Hepatic stellate cell (primary cell): ENCODE measurements at places on chromosomes 4 and X.

- DNase-seq, result no peak
Measured at GRCh38 chr4:71609167-71609566, 174.7 kb downstream of the GC start.

- DNase-seq, result no peak
Measured at GRCh38 chrX:139691493-139691842, 16.5 kb downstream of the MCF2 start.

GRCh38 chrX:29541038-29541437 is 674.3 kb upstream of the MAGEB2 start:
- DNase-seq, result no peak

DNA sequence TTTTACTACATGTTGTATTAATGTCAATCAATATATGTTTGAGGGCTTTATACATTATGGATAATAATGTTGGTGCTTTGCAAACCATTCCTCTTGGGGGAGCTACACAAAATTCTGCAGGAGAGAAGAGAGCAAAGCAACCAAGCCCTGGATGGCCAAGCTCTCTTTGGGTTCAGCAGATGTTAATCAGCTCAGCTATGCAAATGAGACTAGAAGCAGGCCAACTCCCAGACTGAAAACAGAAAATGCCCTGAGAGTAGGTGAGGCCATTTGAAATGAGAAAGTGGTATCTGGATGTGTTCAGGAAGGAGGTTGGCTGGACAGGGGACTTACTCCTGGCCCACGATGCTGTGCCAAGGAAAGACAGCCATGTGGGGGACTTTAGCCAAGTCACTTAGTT is 387.0 kb downstream of the BCOR start:
- DNase-seq, result no peak

- no peak for DNase-seq
Measured at GRCh38 chr4:123526511-123526910, 129.9 kb downstream of the SPRY1 start.

DNA sequence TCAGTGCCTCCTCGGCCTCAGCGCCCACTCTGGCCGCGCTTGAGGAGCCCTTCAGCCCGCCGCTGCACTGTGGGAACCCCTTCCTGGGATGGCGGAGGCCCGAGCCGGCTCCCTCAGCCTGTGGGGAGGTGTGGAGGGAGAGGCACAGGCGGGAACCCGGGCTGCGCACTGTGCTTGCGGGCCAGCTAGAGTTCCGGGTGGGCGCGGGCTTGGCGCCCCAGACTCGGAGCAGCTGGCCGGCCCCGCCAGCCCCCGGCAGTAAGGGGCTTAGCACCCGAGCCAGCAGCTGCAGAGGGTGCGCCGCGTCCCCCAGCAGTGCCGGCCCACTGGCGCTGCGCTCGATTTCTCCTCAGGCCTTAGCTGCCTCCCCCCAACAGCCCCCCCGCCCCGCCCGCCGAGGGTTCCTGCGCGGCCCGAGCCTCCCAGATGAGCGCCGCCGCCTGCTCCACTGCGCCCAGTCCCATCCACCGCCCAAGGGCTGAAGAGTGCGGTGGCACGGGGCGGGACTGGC is 1137.0 kb downstream of the PCDH18 start:
- no peak for DNase-seq

- peak; percentile 77 for DNase-seq
Measured at GRCh38 chr4:86927843-86928395, 6.9 kb upstream of the AFF1 start.

DNA sequence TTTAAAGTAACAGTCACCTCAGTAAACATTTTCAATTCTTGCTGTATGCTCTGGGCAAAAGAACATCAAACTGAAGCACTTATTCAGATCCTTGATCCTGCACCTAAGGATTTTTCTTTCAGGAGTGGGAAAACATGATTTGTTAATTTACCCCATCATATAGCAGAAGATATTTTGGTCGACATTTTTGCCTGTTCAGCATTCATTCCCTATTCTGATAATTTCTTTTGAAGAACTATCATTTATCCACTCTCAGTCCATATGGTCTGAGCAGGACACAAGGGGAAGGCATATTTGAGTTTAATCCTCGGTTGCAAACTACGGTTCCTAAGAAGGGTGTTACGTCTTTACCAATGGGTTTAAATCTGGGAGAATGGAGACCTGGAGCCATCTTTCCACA is 1.2 kb upstream of the CLOCK start:
- DNase-seq, result no peak

DNA sequence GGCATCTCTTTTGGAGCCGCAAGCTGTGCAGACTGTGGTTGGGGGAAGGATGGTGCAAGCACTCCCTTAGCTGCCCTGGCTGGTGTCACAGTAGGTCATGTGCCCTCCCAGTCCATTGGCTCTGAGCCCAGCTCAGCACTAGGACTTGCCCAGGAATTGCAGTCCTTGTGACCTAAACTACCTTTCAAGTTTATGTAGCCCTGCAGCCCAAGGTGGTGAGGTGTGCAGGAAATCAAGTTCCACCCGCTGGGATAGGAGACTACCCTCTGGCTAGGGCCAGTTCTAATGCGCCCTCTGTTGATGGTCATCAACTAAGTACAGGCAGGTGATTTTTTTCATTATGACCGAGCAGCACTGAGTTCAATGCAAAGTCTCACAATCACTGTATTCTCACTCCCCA is 335.2 kb downstream of the UBE2NL start:
- no peak for DNase-seq

DNA sequence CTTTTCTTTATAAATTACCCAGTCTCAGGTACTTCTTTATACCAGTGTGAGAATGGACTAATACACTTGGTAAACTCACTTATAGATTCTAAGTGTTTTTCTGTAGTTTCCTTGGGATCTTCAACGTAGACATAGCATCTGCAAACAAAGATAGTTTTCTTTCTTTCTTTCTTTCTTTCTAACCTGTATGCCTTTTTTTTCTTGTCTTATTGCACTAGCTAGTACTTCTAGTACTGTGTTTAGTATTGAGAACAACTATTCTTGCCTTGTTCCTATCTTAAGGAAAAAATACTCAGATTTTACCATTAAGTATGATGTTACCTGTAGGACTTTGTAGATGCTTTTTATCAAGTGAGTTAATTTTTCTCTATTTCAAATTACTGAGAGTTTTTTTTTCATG is 102.2 kb downstream of the EDA start:
- DNase-seq, result no peak

DNA sequence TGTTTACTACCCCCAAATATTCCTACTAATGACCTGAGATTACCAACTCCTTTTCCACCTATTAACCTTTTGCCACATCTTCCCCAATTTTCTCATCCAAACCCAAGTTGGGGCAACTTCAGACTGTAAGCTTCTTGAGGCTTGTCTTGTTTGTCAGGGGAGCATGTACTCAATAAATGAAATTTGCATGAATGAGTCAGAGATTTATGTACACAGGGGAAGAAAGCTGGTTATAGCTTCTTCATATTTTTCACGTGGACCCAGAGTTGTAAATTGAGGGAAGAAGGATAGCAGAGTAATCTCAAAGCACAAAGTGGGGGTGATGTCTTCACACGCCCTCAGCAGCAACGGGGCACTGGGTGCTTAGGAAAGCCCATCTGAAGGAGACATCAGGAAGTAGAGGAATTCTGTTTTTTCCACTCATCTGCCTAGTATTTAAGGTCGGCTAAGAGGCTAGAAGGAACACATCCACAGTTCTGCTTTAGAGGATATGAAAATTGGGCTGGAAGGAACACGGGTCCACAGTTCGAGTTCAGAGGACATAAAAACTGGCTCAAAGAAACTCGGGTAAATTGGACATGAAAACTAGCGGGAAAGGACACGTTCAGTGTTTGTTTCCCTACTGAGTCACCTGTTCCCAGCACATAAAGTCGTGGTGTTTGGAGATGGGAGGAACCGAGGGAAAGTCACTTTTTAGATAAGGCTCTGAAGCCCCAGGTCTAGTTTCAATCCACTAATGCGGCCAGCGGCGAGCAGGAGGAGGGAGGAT is 696 bp upstream of the CA5B start:
- DNase-seq, result no peak

DNA sequence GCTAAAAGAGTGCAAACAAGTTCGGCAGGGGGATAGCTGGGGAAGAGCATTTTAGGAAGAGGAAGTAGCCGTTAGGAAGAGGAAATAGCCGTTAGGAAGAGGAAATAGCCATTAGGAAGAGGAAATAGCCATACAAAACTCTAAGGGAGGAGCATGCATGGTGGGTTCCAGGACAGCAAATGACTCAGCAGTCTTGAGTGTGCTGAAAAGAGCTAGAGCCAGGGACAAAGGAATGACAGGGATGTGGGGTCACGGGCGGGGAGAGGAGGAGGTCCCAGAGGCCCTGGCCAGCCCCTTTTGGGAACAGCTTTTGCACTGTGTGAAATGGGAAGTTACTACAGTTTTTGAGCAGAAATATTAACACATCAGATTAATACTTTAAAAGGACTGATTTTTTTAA is 882.6 kb downstream of the TRIML1 start:
- peak; percentile 14 for DNase-seq

DNA sequence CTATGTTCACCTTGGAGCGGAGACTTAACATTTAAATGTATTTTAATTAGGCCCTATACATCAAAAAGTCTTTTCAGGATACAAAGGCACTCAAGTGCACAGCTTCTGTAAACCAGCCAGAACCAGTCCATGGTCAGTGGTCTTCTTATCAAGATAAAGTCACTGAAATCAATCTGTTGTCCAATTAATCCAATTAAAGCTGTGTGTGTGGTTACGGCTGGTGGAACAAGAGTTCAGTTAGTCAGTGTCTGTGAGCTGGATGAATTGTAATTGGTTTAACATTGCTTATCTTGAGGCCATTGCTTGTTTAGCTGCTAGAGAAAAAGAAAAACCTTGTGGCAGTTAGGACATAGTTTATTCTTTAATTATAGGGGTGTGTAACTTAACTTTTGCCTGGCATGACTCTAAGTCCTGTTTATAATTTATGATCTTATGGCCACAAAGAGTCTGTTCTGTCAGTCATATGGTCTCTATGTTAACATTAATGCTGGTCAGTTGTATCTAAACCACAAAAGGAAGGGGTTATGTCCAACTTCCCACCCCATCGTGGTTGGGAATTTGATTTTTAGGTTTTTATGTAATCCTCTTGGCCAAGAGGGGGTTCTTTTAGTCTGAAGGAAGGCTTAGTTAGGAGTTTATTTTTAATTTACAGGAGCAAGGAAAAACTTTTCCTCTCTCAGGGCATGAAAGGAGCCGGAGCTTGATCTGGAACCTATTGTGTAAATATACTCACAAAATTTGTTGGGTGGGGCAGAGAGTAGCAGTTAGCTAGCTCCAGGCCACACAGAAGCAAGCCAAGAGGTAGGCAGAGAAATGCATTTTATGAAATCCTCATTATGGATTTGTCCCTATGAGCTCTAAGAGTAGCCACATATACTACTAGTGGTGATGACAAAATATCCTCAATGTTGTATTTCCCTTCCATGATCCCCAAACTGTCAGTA is 665.7 kb upstream of the ACTRT1 start:
- DNase-seq, result no peak

- no peak for DNase-seq
Measured at GRCh38 chr4:67288964-67289363, 256.3 kb downstream of the CENPC start.

- DNase-seq, result no peak
Measured at GRCh38 chr4:173208420-173208819, 39.8 kb downstream of the GALNT7 start.

- no peak for DNase-seq
Measured at GRCh38 chrX:49910344-49910743, 12.1 kb upstream of the CLCN5 start.

GRCh38 chrX:150450519-150451177 is 87.5 kb downstream of the MAMLD1 start:
- DNase-seq, result no peak

- DNase-seq, result peak; percentile 7
Measured at GRCh38 chr4:69849297-69849696, 10.6 kb downstream of the SULT1E1 start.

DNA sequence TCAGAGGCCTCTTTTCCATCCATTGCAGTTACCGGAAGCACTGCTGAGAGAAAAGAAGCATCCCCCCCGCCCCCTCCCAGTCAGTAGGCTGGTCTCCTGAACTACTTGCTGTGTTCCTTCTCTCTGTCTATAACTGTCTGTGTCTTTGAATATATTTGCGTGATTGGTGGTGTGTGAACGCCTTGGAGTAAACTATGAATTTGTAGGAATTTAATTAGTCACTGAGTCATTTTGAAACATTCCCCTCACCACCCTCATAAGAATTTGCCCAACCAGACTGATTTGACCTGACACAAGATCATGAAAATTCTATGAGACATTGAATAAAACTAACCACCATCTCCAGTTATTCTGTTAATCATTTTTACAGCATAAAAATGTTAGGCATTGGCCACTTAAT is 6.7 kb upstream of the NXF3 start:
- DNase-seq, result no peak

DNA sequence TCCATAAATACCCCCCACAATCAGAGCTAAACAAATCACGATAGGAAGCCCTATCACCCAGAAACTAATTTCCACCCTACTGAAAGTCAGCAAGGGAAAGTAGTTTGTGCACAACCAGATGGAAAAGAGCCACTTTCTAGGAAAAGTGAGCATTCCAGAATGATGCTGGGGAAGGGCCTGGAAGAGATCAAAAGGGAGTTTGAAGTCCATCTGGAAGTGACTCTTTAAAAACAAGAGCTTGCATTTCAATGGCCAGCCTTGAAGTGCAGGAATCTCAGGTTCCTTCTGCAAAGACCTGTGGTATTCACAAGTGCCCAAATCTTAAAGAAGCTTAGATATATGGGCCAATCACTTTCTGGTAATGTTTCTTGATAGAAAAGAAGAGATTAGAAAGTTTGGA is 97.0 kb upstream of the LDB2 start:
- DNase-seq, result no peak

DNA sequence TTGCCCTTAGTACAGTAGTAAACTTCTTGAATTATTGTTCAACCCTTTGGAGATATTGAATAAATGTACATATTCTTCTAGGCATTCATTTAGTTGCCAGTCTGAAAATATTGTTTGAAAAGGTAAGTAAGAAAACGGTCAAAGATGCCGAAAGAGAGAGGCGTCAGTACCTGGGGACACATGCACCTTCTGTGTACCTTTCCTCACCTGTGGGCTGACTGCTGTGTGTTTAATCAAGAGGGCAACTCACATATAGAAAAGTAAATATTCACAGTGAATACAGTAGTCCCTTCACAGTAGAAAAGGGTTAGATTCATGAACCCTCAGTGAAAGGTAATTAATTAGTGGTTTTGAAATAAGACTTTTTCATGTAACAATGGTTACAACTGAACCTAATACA is 6.9 kb downstream of the ANXA10 start:
- DNase-seq, result no peak

DNA sequence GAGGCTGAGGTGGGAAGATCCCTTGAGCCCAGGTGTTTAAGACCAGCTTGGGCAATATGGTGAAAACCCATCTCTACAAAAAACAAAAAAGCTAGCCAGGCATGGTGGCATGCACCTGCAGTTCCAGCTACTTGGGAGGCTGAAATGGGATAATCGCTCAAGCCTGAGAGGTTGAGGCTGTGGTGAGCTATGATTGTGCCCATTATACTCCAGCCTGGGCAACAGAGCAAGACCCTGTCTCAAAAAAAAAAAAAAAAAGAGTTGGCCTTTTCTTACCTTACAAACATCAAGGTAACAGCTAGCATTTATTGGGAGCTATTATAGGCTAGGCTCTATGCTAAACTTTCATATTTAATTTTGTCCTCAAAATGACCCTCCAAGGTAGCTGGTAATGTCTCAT is 43.4 kb downstream of the PTTG2 start:
- DNase-seq, result no peak

GRCh38 chr4:7768736-7769135 is 170.9 kb downstream of the AFAP1 start:
- DNase-seq, result no peak
